Fibroblast of skin of left biceps (primary cell): ENCODE measurements at places on chromosomes 3 and 15.

DNA sequence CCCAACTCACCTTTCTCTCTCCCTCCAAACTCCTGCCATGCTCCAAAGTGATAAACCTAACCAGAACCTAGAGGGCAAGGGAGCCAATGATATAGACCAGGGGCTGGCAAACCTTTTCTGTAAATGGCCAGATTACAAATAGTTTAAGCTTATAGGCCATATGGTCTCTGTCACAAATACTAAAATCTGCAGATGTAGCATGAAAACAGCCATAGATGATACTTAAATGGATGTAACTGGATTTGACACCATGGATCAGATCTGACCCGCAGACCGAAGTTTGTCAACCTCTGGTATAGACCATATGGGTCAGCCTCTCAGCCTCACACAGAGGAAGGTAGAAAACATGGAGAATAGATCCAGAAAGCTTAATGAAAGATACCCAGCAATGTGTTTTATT is 165.2 kb upstream of the STT3B start:
- no peak for DNase-seq

DNA sequence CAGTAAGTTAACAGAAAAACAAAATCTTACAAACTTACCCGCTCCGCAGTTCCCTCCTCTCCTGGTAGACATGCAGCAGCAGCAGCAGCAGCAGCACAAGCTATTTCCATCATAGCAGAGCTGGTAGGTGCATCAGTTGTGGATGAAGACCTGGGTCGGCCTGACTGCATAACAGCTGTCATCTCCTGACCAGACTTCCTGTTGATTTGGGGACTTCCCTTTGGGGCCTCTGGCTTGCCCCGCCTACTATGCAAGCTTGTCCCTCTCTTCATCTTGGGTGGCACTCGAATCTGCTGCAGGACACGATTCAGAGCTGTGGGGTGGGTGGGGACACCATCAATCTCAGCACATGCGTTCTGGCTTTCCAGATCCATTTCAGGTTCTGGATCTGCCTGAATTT is 65.7 kb downstream of the TMCC1 start:
- DNase-seq, result no peak

DNA sequence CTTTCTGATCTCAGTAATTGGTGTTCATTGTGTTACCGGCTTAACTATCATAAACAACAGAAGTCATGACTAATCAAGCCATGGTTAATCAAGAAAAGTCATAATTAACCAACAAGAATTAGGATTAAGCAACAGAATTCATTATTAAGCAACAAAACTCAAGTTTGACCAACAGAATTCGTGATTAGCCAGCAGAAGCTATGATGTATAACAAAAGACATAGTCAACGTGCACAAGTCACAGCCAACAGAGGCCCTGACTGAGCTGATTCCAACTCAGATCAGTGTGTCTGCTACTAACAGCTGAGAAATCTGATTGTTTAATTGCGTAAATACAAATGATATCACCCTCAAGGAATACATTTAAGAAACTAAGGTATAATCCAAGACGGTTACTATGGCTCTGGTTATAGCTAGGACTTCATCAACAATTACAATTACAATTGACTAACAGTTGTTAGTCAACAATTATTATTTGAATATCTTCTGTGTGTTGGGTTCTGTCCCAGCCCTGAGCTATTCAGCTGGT is 67.7 kb downstream of the RARB start:
- no peak for DNase-seq

DNA sequence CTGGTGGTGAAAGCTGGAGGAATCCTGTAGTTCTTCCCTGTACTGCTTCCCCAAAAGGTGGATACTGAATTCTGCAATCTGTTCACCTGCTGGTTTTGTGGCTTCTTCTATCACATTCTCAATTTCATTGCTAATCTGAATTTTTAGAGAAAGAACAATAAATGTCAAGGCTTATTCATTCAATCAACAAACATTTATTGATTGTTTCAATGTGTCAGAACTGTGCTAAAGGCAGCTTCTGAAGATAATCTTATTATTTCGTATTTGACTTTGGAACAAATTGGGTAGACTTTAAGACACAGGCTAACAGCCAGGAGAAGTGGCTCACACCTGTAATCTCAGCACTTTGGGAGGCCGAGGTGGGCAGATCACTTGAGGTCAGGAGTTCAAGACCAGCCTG is 46.8 kb downstream of the IMPG2 start:
- DNase-seq, result no peak

DNA sequence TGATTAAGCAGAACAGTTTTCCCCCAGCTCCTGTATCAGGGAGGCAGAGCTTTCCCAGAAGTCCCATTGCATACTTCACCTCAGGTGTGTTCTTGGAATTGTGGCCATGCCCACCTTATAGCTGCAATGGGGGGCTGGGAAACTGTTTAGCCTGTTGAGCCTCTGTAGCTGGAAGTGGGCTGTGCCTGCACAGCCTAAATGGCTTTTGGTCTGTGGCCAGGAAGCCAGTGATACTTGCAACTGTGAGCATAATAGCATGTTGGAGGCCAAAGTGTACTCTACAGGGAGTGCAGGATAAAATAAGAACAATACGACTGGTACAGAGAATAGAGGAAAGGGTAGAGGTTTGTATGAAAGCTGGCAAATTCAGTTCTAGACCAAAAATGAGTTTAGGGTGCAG is 248.5 kb downstream of the PTPRG start:
- no peak for DNase-seq

DNA sequence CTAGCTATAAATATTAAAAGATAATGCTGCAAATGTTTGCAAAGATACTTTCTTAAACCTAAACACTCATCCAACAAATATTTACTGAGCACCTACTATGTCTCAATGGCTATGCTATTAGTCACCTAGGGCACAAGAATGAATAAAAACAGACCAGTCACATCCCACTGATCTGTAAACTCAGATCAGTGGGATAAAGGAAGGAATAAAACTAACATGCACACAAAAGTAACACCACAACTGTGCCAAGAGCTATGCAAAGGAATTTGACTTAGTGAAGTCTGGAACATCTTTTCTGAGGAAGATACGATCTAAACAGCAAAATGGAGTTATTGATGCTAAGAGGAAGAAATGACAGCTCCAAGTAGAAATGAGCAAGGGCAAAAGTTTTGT is 56.6 kb downstream of the CBLB start:
- DNase-seq, result no peak

DNA sequence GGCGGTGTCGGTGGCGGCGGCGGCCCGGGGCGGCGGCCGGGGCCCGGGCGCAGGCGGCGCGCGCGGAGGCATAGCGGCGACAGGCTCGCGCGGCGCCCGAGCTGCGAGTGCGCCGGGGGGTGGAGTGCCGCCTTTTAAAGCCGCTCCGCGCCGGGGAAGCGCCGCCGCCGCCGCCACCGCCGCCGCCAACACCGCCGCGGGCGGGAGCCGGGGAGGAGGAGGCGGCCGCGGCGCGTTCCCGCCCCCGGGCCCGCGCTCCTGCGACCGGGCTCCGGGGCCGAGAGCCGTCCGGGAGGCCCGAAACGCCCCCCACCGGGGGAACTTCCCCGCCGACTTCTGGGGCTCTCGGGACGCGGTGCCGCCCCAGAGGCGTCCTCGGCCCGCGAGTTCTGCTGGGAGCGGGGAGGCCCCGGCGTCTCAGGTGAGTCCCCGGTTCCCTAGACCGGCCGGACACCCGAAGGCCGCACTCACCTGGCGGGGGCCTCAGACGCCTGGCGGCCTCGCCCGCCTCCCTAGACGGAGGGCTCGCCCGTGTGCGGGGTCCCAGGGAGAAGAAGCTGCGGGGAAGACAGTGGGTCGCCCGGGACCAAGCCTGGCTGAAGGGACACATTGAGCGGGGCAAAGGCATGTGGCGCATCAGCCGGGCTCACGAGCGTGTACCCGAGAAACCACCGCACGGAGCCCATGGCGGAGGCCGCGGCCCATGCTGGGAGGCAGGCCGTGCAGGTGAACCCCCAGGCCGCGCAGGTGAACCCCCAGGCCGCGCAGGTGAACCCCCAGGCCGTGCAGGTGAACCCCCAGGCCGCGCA is at the start of gene PCSK6:
PCSK6 (minus strand) TSS at position 109 of the 809 bp plus-strand sequence; CDS start at position 72, 37 bp downstream.
- no peak for DNase-seq

- DNase-seq, result no peak
Observed at GRCh38 chr3:44272191-44272590, 30.5 kb downstream of the TOPAZ1 start.

- no peak for DNase-seq
Observed at GRCh38 chr3:10683106-10683505, 132.9 kb upstream of the SLC6A11 start.

- DNase-seq, result no peak
Observed at GRCh38 chr15:84883916-84884781, at the start of gene SLC28A1. TSS of gene SLC28A1 (plus strand) at chr15:84884662. CDS start at chr15:84887761, 3,099 bp downstream.

- DNase-seq, result no peak
Observed at GRCh38 chr15:78313383-78313782, 14.0 kb upstream of the SKIC8 start.

GRCh38 chr15:63668601-63669000 is 71.4 kb downstream of the FBXL22 start:
- DNase-seq, result no peak

DNA sequence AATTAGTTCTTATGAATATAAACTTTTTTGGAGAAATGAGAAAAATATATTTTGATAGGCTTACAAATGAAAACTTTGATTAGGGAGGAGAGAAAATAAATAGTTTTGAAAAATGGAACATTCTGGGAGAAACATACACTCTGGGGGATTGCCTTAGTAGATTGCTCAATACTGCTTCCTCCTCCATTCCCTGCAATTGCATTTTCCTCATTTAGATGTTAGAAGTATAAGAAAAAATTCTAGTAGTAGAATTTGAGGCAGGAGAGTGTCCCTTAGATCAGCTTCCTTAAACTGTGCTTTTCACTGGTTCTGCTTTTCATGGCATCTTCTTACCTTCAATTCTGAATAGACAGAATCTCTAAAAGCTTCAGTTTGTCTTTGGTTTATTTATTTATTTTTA is 46.2 kb upstream of the CTDSPL2 start:
- no peak for DNase-seq

GRCh38 chr3:50112462-50112861 is 23.7 kb downstream of the RBM5 start:
- DNase-seq, result no peak

- no peak for DNase-seq
Observed at GRCh38 chr15:68598171-68599152, 19.7 kb downstream of the CORO2B start.

GRCh38 chr3:183968666-183969245 is 48.9 kb downstream of the ABCC5 start:
- no peak for DNase-seq

DNA sequence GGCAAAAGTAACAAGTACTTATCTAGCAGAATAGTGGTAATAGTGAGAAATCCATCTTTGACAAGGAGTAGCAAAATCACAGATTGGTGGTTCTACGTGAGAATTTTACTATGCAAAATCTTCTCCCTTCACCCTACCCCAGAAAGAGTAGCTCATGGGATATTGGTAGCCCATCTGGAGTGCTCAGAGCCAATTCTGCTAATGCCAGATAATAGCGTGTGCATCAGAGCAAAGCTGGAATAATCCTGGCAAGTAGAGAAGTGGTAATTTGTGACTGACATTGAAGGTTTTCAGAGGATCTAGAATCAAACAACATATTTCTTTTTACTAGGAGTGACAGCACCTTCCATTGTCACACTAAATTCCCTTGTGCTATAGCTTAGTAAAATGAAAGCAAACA is 192.9 kb downstream of the ZBBX start:
- no peak for DNase-seq
